Esophagus mucosa (tissue), 1 donor: ENCODE measurements at places on chromosomes 3 and 15.

DNA sequence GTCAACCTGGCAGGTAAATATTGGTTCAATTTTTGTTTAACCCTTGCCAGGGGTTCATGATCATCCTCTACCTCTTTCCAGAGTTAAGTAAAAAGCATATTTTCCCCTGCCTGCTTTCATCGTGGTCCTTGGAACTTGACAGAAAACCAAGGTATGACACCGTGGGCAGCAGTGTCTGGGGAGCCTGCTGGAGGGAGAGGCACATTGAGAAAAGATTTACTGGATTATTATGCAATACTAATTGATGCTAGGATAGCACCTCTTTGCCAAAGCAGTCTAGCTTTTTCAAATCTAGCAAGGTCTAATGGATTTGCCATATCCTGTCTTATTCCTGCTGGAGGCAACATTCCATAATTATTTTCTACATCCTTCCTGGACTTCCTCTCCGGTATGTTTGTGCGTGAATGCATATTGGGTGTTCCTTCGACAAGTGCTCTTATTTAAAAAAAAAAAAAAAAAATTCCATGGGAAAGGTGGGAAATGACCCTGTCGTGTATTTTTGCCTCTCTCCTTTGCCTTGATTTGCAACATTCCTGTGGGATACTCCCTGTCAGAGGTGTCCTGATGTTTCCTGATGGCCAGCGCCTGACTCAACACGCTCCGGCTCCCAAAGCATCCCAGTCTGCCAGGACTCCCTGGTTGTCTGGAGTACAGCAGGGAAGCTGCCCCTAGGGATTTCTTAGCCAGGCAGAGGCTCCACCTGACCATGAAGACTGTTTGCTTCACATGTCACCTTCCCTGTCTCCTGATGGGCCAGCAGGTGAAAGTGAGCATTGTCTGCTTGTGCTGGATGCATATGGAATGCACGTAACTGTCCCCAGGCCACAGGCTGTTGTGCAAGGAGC is 6.3 kb downstream of the BHLHE40 start:
- ATAC-seq: peak; percentile 41

DNA sequence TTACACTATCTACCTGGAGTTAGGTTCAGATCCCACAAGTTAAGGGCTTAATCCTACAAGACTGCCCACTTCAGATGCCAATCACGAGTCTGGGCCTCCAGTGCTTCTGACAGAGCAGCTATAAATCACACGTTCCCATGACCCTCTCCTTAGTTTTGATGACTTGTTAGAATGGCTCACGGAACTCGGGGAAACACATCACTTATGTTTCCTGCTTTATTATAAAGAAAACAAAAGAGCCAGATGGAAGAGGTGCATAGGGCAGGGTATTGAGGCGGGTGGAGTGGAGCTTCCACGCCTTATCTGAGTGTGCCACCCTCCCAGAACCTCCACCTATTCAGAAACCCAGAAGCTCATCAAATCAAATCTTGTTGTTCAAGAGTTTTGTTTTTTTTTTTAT is 170.8 kb downstream of the MOBP start:
- ATAC-seq: peak; percentile 31

DNA sequence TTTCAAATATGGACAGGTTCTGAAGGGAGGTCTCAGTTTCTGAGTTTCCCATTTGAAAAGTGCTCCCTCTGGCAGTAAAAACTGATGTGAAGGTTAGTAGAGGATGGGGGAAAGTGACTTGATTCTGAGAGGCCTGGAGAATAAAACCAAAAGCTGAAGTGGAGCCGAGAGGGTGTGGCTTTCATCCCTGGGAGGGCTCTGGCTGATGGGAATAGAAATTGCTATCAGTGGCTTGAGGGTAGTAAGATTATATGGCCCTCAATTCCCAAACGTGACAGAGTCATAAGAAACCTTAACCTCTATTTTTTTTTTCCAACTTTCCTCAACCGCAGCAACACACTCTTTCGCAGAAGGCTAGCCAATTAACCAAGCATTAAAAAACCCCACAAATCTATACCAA is 185.9 kb downstream of the MEIS2 start:
- no peak for ATAC-seq

DNA sequence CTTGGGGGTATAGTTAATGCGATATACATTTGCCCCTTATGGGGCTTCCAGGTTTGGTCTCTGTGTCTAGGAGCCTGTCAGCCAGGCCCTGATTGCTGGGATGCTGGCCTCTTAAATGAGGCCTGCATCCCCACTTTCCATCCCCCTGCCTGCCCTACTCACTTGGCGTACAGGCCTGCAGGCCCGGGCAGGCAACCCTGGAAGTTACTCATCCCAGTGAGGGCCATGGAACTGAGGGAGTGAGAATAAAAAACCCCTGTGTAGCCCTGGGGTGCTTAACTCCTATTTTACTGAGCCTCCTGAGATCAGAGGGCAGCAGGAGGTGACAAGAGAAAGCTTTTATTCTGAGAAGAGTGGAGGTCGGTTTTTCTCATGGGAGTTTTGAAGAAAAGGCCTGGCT is 2.0 kb downstream of the DISP2 start:
- no peak for ATAC-seq

GRCh38 chr15:80059786-80060355 is 395 bp downstream of the ZFAND6 start:
- ATAC-seq: peak; percentile 87

DNA sequence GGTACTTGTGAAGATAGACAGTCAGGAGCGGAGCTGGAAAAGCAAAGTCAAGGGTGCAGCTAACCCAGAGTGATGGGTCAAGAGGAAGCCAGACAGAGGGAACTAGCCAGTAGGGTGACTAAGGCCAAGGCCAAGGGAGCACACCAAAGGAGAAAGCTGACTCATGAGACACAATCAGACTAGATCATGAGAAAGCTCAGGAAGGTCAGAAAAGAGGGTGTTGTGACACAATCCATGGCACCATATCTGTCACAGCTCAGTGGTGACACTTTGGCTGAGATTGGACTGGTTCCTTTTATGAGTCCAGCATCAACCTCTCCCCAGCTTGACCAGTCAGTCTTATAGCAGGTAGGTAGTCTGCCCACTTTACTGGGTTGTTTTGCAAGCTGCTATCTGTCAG is 22.2 kb downstream of the P2RY1 start:
- ATAC-seq: peak; percentile 84

- ATAC-seq: no peak
Measured at GRCh38 chr3:99646107-99646435, 7.7 kb downstream of the COL8A1 start.

- no peak for ATAC-seq
Measured at GRCh38 chr3:175988401-175988800, 1129.3 kb downstream of the NAALADL2 start.

DNA sequence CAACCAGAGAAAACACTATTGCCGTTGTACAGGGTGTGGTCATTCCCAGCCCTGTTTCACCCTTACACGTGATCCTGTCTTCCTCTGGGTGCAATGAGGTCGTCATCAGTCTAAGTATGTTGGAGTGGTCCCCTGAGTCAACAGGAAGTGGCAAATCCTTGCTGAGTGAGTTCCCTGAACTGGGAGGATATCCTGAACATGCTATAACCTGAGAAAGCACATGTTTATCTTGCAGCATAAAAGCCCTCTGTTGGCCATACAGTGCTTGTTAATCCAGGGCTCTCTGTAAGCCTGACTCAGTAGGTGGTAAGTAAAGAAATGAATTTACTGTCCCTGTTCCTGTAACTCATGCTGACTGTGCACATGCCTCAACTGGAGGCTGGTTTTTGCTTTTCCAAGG is 477.8 kb upstream of the RGMA start:
- ATAC-seq: peak; percentile 99

DNA sequence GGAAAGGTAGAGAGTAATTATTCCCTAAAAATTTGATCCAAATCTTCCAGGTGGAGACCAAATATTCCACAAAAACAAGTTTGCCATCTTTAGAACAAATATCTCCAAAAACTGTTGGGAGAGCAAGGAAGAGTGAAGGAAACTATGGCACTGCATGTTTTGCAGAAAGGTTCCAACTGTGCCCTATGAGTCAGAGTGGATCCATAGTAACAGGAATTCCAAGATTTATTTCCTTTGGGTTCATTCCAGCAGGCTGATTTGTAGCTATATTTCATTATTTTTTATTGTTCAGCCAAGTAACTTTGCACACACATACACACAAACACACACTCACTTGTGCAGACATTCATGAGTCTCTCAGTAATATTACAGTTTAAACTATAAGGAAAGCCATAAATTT is 459.7 kb upstream of the EPHA6 start:
- ATAC-seq: no peak

- peak; percentile 89 for ATAC-seq
Measured at GRCh38 chr15:91867581-91868026, 14.1 kb downstream of the SLCO3A1 start.

- ATAC-seq: peak; percentile 19
Measured at GRCh38 chr3:129001806-129002572, 885 bp downstream of the EFCC1 start.

DNA sequence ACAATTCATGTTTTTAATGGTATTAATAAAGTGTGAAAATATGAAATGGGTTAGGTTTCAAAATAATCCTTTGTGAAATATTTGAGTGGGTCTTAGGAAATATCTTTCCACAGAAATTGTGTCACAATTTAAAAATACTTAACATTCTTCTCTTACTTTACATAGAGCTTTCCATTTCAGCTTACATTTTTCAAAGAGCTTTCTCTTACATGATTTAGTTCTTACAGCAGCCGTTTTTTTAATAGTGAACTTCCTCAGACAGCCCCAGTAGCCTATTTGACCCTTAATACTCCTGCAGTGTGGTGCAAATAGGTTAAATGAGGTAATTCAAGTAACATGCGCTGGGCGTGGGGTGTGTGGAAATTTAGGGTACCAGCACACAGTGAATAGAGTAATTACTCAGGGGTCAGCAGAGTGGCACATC is 21.8 kb downstream of the P2RY12 start:
- ATAC-seq: no peak

DNA sequence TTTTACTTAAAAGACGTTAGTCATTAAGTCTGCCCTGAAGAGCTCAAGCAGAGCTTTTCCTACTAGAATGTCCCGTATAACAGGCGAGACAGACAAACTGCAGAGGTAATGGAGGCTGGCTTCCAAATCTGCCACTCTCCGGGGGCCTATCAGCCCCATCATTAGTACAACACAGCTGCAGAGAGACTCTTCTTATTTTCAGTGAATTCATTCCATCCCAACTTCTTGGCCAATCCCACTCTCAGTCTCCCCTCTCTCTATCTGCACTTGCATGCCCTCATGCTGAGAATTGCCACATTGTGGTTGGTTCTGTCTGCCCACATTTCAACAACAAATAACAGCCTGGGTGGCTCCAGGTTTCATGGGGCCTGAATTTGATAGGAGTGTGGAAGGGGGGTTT is 412.7 kb downstream of the ERC2 start:
- no peak for ATAC-seq

DNA sequence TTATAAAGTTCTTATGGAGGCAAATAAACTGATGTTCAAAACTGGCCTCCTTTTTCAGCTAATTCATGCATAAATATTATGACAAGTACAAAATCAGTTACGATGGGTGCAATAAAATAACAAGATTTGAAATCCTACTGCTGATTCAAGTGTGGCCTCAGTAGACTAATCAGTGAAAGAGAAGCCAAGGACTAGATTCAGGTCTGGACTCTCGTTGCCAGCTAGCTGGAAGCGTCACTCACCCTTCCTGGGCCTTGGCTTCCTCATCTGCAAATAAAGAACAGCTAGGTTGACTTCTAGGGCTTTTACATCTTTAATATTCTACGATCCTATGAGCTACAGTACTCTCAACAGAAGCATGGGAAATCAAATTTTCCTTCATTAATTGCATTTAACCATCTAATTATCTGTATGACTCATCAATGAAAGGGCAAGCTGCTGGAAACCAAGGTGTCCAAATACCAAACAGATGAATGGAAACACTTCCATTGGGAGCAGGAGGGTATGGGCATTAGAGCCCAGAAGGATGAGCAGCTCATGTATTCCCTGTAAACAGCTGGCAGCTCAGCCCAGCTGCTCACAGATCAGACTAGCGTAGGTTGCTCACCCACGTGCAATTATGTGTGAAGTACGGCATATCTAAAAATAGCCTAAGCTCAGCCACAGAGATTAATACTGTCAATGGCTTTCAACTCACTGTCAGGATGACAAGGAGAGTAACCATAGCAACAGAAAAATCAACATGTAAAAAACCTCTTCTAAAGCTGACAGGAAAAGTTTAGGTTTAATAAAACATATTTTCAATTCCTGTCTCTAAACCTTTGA is 294.8 kb downstream of the PLCL2 start:
- ATAC-seq: no peak

DNA sequence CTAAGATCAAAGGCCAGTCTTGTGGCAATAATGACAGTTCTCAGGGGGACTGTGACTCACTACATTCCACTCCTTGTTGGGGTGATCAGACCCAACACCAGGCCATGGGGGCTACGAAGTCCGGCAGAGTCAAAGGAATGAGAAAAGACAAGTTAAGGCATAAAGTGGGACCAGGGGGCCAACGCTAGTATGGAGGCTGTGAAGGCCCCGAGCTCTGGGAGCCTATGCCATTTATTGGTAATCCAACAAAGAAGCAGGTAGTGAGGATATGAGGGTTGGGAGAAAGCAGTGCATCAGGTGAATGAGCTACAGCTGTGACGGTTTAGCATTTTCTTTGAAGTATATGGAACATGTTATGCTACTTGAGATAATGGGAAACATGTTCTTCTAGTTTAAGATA is 104.4 kb upstream of the C2CD4B start:
- no peak for ATAC-seq

DNA sequence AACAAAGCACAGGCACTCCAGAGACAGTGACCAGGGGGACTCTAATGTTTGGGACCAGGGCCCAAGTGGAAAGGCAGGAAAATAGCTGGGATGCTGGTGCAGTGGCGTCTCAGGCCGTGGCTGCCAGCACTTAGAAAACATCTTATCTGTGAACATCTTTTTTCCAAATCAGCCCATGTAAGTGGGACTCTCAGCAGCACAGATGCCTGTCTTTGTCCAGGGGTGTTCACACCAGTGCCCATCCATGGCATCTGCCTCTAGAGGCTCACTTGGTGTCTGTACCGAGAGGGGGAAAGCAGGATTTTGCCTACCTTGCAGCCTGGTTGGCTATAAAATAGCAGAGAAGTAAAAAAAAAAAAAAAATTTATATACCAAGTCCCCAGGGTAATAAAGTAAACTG is 26.7 kb downstream of the SLC12A8 start:
- ATAC-seq: no peak

DNA sequence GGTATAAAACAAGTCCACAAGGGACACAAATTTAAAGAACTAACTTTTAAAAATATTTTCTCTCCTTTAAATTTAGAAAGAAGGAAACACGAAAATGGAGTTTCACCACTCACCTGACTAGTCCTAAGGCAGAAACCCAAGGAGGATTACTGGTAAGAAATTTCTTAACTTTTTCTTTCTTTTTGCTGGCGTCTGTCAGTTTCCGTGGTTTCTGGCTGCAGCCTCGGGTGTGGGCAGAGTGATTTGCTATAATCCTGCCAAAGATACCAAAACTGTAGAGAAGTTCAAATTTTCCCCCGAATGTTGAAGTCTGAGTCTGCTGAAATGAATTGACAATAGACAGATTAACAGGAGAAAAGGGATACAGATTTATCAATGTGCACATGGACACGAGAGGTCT is 843.6 kb upstream of the ALCAM start:
- no peak for ATAC-seq

- ATAC-seq: no peak
Measured at GRCh38 chr3:82743196-82743595, 981.8 kb upstream of the GBE1 start.

GRCh38 chr3:12719984-12720898 is 38.8 kb downstream of the TMEM40 start:
- peak; percentile 88 for ATAC-seq

GRCh38 chr3:149441642-149442041 is 32.9 kb upstream of the TM4SF4 start:
- no peak for ATAC-seq
